Fibroblast of villous mesenchyme (primary cell): ENCODE measurements at places on chromosomes 16 and 17. TPM values are rescaled to one million over a fixed set of nuclear protein-coding genes. Genes with fewer than 3 reads are reported as not detected.

Gene METTL2A
- 22.2 and 29.4 TPM in 2 replicates for total RNA-seq

Gene OR1A2
- not detected in 2 replicates for total RNA-seq

Gene GFAP
- 0.86 and 1.9 TPM in 2 replicates for total RNA-seq

Gene TEKT5
- under 0.01 TPM in 1 of 2 replicates, not detected in the other for total RNA-seq

Gene SEZ6
- not detected in 2 replicates for total RNA-seq

Gene SYT17
- under 0.01 TPM in 2 replicates for total RNA-seq

Gene ALDOA
- total RNA-seq, result 545 and 622 TPM in 2 replicates

Gene COL1A1
- total RNA-seq, result 2,749 and 5,894 TPM in 2 replicates

Gene TGFB1I1
- 121 and 153 TPM in 2 replicates for total RNA-seq

Gene TSC2
- 62.6 and 69.9 TPM in 2 replicates for total RNA-seq
